Uterine smooth muscle cell (primary cell): ENCODE measurements at places on chromosomes 6 and 20. TPM values are rescaled to one million over a fixed set of nuclear protein-coding genes. Genes with fewer than 3 reads are reported as not detected.

Gene COL21A1
- 6.2 and 6.9 TPM in 2 replicates for total RNA-seq

Gene POFUT1
- 45.1 and 45.5 TPM in 2 replicates for total RNA-seq

Gene DDO
- 2.9 and 3.0 TPM in 2 replicates for total RNA-seq

Gene OXT
- not detected in 2 replicates for total RNA-seq

Gene EBF4
- 1.2 and 4.1 TPM in 2 replicates for total RNA-seq

Gene DAAM2
- total RNA-seq, result 3.8 and 6.5 TPM in 2 replicates

Gene NTSR1
- total RNA-seq, result 2.0 and 3.1 TPM in 2 replicates

Gene DCDC2
- total RNA-seq, result 1.1 and 6.1 TPM in 2 replicates

Gene ABHD16B
- not detected in 2 replicates for total RNA-seq

Gene PACSIN1
- not detected in 2 replicates for total RNA-seq

Gene SCUBE3
- total RNA-seq, result 21.1 and 58.5 TPM in 2 replicates

Gene CYP21A2
- not detected in 2 replicates for total RNA-seq

Gene CD83
- 1.2 TPM in 2 replicates for total RNA-seq

Gene CLPSL1
- total RNA-seq, result not detected in 2 replicates

Gene MEP1A
- total RNA-seq, result not detected in 2 replicates

Gene SLC24A3
- total RNA-seq, result 0.25 TPM in 1 of 2 replicates, not detected in the other

Gene PSORS1C1
- total RNA-seq, result 1.00 and 1.2 TPM in 2 replicates

Gene CRIP3
- total RNA-seq, result not detected in 2 replicates

Gene FGD2
- total RNA-seq, result not detected in 2 replicates

Gene NOX3
- total RNA-seq, result not detected in 2 replicates

Gene PCMTD2
- 40.6 and 55.6 TPM in 2 replicates for total RNA-seq

Gene ADGRF1
- not detected in 2 replicates for total RNA-seq

Gene LY86
- not detected in 2 replicates for total RNA-seq

Gene CBLN4
- not detected in 2 replicates for total RNA-seq

Gene UBE3D
- total RNA-seq, result 7.0 and 7.1 TPM in 2 replicates

Gene CNR1
- total RNA-seq, result under 0.01 TPM in 1 of 2 replicates, not detected in the other

Gene PAQR8
- total RNA-seq, result 4.0 and 4.1 TPM in 2 replicates

Gene WFDC10B
- not detected in 2 replicates for total RNA-seq

Gene PRKN
- total RNA-seq, result 2.9 and 3.4 TPM in 2 replicates

Gene IL17A
- not detected in 2 replicates for total RNA-seq

Gene IGF2R
- 172 and 278 TPM in 2 replicates for total RNA-seq

Gene HLA-DMA
- total RNA-seq, result 0.33 and 1.1 TPM in 2 replicates

Gene PTK6
- 0.11 and 0.12 TPM in 2 replicates for total RNA-seq

Gene DOK5
- total RNA-seq, result 14.6 and 15.6 TPM in 2 replicates

Gene PRIM2
- 55.4 and 96.3 TPM in 2 replicates for total RNA-seq

Gene ZDHHC14
- 2.8 and 4.9 TPM in 2 replicates for total RNA-seq

Gene HTR1E
- under 0.01 and 0.12 TPM in 2 replicates for total RNA-seq

Gene RBM24
- 7.0 and 7.6 TPM in 2 replicates for total RNA-seq

Gene CNKSR3
- 5.0 and 5.9 TPM in 2 replicates for total RNA-seq

Gene MGME1
- 7.1 and 19.4 TPM in 2 replicates for total RNA-seq

Gene GPR6
- total RNA-seq, result not detected in 2 replicates

Gene PI16
- total RNA-seq, result 0.11 and 0.75 TPM in 2 replicates

Gene KCNQ5
- 1.00 and 2.9 TPM in 2 replicates for total RNA-seq

Gene RHAG
- not detected in 2 replicates for total RNA-seq

Gene ZBTB12
- total RNA-seq, result 4.9 and 8.1 TPM in 2 replicates

Gene OR2B6
- not detected in 2 replicates for total RNA-seq

Gene GZF1
- 29.0 and 40.1 TPM in 2 replicates for total RNA-seq

Gene FOXS1
- total RNA-seq, result 0.12 TPM in 1 of 2 replicates, not detected in the other

Gene SNAI1
- total RNA-seq, result 0.11 and 0.12 TPM in 2 replicates
